ENCODE measurements at places on chromosomes 1 and 21.

DNA sequence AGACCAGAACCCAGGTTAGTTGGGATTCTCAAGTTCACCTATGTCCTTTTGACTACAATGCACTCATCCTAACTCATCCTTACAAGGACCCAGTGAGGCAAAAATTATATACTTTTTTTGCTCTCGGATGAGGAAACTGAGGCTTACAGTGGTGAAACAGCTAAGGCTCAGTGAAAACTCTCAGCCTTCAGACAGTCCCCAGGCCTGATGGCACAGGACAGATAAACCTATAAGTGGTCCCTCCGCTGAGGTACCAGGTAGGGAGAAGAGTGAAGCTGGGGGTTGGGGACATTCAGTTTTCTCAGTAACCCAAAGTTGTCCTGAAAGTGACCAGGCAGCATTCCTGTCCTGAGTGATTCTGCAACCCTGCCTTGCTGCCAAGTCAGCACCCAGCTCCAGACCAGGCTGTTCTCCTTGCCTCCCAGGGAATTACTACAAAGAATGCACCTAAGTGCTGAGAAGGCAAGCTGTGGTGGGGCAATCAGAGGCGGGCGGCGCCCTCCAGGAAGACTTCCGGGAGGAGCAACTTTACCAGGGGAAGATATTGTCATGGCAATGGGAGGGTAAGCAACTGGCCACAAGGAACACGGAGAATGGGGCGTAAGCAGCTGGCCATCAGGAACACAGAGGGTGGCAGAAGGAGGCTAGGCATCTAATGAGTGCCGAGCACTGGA is 4.6 kb downstream of the TENT5B start:
- DNase-seq: no peak

- no peak for DNase-seq
These were observed 8.7 kb downstream of the SORT1 start for GRCh38 chr1:109388884-109389637.

- DNase-seq: no peak
These were observed 160.2 kb downstream of the NTMT2 start for GRCh38 chr1:170305777-170306512.

DNA sequence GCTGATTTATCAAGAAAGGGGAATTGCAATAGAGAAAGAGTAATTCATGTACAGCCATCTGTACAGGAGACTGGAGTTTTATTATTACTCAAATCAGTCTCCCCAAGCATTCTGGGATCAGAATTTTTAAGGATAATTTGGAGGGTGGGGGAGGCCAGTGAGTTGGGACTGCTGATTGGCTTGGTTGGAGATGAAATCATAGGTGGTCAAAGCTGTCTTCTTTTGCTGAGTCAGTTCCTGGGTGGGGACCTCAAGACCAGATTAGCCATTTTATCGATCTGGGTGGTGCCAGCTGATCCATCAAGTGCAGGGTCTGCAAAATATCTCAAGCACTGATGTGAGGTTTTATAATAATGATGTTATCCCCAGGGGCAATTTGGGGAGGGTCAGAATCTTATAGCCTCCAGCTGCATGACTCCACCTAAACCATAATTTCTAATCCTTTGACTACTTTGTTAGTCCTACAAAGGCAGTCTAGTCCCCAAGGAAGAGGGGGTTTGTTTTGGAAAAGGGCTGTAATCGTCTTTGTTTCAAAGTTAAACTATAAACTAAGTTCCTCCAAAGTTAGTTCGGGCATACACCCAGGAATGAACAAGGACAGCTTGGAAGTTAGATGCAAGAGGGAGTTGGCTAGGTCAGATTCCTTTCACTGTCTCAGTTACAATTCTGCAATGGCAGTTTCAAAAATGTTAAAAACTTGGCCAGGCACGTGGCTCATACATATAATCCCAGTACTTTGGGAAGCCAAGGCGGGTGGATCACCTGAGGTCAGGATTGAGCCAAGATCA is 16.9 kb upstream of the RAB3B start:
- DNase-seq: no peak

- DNase-seq: no peak
These were observed 85.5 kb downstream of the CLIC4 start for GRCh38 chr1:24830680-24831272.

GRCh38 chr1:236108027-236108648 is 34.2 kb upstream of the GPR137B start:
- no peak for DNase-seq

DNA sequence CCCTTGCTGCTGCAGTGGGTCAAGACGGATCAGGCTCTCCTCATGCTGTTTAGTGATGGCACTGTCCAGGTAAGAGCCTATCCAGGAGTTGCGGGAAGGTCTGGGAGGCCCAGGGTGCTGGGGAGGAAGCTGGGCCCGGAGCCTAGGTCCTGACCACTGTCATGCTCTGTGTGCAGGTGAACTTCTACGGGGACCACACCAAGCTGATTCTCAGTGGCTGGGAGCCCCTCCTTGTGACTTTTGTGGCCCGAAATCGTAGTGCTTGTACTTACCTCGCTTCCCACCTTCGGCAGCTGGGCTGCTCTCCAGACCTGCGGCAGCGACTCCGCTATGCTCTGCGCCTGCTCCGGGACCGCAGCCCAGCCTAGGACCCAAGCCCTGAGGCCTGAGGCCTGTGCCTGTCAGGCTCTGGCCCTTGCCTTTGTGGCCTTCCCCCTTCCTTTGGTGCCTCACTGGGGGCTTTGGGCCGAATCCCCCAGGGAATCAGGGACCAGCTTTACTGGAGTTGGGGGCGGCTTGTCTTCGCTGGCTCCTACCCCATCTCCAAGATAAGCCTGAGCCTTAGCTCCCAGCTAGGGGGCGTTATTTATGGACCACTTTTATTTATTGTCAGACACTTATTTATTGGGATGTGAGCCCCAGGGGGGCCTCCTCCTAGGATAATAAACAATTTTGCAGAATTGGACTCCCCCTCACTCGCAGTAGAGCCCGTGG is 1.7 kb downstream of the DYNLT4 start:
- no peak for DNase-seq

- DNase-seq: no peak
These were observed 48.4 kb downstream of the FAAP20 start for GRCh38 chr1:2145946-2146835.

- DNase-seq: peak; percentile 13
These were observed 102.7 kb downstream of the ZNF281 start for GRCh38 chr1:200306944-200307754.

DNA sequence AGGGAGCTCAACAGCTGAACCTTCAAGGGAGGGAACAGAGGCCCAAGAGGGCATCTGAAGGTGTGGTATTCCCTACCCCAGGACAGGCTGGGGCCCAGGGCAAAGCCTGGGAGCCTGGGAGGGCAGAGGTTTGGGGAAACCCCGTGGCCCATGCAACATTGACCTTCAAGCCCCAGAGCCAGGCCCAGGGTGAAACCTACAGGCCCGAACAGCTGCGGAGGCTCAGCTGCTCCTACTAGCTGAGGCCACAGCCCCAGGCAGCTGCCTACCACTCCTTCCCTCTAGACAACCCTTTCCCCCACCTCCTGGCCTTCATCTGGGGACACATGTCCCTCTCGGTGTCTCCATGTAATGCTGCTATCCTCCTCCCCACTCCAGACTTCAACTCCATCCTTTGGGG is 3.2 kb downstream of the LAD1 start:
- DNase-seq: no peak

GRCh38 chr1:219293410-219293809 is 119.7 kb downstream of the LYPLAL1 start:
- no peak for DNase-seq

DNA sequence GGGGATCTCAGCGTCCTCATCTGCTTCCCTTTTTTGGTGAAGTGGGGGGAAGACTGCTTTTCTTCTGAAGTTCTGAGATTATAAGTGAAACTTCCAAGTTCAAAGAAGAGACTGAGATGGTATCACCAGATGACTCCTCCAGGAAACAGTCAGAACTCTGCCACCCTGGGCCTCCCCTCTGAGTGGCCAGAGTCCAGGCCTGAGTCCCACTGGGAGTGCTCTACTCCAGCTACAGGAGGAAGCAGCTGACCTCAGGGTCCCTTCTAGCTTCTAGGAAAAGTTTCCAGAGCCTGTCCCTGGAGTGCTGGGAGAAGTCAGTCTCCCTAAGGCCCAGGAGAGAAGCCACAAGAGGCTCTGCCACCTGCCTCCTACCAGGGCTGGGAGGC is 104.7 kb downstream of the CASZ1 start:
- DNase-seq: no peak

DNA sequence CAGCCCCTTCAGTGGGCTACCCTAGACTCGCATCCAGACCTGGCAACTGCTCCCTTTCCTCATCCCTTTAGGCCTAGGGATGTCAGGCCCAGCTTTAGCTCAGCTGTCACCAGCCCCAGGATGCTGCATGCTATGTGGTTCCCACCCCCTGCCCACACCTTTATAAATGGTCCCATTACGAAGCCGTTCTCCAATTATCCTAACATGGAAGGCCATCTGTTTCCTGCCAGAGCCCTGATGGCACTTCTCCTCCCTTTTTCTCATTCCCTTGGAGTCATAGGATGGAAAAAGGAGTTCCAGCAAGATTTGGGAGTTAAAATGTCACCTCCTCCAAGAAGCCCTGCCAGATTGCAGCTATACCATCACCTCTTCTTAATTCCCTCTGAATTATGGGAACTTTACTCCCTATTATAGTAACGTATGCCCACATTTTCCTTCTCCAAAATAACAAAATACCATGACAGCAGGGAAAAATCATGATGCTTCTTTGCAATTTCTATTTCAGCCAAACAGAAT is 205.0 kb upstream of the GRIK3 start:
- no peak for DNase-seq

DNA sequence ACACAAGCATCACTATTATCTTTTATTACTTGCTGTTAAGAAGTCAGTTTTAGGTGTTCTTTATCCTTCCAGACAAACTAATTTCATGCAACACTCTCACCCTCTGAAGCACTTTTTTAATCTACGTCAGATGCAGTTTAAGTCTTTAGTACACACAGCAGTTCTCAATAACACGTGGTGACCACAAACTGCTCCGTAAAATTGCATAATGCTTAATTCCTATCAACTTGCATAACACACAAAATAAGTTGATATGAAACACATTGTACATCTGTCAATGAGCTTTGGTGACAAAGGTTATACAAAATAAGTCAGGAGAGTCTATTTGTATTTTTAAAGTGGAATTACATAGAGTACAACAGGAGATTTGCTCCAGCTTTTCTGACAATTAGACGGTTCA is 140.9 kb upstream of the ETS2 start:
- DNase-seq: no peak

DNA sequence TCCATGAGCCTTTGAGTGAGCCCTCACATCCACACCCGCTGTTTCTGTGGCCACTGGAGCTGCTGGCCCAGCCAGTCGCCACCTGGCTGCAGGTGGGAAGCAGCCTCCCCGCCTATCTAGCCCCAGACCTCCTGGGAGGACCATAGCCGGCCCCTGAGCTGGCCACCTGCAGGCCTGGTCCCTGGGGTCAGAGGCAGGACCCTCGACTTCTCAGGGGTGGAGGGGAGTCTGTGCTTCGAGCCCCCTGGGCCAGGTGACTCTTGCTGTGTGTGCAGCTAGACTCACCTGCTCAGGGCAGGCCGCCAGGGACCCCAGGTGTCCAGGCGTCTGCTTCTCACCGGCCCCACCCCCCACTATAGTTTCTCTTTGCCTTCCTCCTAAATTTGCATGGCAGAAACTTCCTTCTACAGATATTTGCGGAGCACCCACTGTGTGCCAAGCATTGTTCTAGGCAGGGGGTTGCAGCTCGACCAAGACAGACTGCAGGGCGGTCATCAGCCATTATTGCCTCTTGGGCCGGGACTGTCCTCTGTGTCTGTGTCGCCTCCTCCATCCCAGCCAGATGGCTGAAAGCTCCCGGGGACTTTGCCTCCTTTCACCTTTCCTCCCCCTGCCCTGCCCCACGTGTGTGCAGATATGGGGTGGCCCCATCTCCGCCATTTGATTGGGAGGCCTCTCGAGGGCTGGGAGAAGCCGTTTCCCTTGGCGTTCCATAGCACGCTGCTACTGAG is 27.3 kb downstream of the SPSB1 start:
- no peak for DNase-seq

DNA sequence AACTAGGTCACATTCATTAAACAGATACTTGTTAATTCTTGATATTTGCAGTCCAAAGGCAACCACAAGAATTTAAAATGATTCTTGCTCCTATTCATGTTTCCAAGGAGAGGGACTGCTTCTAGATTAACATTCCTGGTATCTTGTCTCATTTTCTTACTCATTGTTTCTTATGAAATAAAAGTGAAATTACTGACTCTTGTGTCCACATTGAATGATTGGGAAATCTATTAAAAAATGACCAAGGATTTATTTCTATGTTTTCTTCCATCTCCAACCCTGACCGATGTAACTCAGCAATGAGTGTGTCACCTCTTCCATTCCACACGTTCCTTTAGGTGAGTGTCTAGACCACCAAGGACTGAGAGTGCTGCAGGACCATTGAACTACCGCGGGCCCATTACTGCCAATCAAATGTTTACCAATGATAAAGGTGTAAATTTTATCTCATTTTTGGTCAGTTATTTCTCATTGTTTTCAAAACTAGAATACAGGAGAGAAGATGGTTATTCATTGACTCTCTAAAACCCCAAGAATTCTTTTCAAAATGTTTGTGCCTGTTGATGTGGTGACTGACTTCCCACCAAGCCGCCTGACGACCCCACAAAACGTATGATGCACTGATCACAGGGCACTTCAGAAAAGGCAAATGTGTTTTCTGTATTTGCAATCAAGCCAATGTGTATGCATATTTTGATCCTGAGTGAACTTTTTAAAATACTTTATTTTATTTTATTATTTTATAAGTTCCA is 414.6 kb upstream of the PTBP2 start:
- no peak for DNase-seq

- DNase-seq: peak; percentile 76
These were observed 31.2 kb upstream of the SYNC start for GRCh38 chr1:32733582-32734321.

DNA sequence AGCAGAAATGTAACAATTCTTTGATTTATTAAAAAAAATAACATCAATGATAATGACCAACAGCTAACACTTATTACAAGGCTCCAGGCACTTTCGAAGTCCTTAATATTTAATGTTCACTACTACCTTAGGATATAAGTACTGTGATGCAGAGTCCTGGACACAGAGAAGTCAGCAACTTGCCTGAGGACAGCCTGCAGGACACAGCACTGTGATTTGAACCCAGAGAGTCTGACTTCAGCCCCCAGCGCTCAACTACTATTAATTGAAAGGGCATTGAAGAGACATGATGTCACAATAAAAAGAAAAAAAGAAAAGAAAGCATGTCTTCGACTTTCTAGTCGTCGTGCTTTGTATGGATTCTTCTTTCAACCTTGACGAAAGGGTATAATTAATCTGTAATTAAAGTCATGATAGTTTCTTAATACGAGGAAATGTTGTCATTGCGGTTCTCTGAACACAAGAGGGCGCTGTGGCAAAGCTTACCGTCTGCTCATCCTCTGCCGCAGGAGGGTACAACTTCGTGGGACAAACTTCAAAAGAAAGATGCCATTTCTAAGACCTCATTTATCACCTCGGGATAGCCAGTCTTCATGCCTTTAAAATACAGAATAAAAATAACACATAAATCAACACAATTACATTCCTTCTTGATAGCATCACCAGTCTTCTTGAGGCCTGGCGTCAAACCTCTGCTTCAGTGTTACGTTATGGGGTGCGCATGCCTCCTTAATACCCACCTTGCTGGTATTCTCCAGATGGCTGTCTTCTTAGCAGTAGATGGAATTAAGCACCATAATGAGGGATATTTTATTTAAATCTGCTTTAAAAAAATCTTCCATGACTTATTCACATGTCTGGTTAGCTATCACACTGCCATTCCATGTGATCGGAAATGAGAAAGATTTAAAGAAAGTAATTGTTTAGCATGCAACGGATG is 240.1 kb downstream of the DISC1 start:
- peak; percentile 51 for DNase-seq

All from NCI-H774 (cell line).